ENCODE measurements at places on chromosomes 3 and 15.

GRCh38 chr3:43013743-43014155 is 34.6 kb downstream of the GASK1A start:
- DNase-seq = no peak

GRCh38 chr3:71721002-71721401 is 4.2 kb downstream of the EIF4E3 start:
- DNase-seq = no peak

DNA sequence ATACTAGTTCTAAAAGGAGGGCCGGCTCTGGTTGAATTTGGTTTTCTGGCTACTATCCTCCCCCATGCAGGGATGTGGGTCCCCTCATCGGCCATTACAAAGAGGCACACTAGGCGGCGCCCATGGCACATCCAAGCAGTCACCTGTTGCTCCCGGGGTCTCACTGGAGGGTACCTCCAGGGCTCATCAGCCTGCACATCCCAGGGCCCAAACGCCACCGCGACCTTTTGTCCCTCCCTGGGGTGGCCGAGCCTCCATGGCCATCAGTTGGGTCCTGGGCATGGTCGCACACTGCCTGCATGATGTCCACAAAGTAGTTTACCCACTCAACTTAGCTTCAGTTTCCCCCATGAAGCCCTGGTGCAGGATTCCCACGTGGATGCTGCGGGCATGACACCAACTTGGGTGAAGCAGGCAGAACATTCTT is 28.3 kb downstream of the IDH3A start:
- DNase-seq = peak; percentile 63

DNA sequence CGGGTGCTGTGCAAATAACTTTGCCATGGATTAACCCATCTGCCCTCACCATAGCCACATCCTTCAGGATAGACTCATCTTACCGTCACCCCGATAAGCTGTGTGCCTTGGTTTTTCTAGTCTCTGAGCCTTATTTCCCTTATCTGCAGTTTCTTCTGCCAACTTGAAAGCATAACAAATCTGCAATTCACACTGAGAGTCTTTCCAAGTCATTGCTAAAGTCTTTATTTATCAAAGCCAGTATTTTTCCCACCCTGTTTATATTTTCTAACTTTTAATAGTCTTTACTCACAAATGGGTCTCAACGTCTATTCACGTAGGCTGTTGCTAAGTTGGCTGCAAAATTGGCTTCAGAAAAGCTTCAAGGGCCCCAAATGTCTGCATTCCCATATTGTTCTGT is 61.6 kb upstream of the SUCLG2 start:
- DNase-seq = no peak

DNA sequence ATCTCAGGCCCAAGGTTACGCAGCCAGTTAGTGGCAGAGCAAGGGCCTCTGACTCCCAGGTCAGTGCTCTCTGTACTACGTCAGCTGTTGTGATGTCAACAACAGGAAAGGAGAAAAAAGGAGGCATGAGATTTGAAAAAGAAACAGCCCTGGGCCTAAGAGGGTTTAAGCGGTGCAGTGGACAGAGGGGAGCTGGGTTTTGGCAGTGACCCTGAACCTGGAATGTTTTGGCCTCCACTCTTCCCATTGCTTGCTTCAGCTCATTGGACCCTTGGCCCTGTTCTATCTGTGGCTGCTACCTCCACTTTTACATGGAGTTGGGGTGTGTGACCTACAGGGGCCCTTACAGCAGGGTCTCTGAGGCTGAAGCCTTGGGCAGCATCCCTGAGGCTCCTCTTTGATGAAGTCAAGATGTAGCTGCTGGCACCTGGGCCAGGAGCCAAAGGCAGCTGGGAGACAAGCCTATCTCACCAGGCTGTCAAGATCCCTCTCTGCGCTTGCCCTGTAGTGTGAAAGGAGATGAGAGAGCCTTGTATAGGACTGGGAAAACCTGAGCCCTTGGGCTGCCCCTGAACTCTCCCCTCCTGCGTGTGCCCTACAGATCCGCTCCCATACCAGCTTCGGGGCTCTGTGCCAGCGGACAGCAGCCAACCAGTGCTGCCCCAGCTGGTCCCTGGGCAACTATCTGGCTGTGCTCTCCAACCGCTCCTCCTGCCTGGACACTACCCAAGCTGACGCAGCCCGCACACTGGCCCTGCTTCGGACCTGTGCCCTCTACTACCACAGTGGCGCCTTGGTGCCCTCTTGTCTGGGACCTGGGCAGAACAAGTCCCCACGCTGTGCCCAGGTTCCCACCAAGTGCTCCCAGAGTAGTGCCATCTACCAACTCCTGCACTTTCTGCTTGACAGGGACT is 8.7 kb downstream of the DISP2 start:
- DNase-seq = peak; percentile 87

DNA sequence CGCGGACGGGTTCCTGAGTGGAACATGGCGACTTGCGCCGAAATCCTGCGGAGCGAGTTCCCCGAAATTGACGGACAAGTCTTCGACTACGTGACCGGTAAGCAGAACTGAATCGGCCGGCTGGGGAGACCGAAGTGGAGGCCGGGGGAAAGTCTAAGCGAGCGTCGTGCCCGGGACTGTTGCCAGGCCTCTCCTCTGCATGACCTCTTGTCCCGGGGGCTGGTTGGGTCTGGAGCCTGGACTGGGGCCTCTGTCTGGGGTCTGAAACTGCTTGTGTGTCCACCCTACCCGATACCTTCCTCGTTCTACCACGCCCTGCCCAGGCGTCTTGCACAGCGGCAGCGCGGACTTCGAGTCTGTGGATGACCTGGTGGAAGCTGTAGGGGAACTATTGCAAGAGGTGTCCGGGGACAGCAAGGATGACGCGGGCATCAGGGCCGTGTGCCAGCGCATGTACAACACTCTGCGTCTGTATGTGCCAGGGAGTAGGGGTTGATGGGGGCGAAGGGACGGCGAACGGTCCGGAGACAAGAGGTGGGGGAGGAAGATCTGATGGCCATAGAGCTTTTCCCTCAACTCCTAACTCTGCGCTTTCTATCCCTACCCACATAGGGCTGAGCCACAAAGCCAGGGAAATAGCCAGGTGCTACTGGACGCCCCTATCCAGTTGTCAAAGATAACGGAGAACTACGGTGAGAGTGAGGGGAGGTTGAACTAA is at the start of gene ABCF3:
Gene ABCF3, plus strand, starts transcription at position 16 of the 718 bp plus-strand sequence. Its CDS starts 9 bp downstream, at position 25.
- no peak for DNase-seq

DNA sequence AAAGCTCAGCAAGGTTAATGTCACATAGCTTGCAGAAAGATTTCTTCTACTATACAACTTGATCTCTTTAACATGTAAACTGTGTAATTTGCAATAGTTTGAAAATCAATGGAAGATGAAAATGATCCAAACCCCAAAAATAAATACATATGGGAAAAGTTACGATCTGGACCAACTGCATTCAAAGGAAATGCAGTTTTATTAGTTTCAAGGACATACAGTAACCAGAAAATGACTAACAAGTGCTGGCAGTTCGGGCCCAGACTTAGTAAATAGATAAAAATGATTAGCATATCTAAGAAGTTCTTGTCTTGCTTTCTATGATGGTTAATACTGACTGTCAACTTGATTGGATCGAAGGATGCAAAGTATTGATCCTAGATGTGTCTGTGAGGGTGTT is 37.3 kb upstream of the LEKR1 start:
- no peak for DNase-seq

DNA sequence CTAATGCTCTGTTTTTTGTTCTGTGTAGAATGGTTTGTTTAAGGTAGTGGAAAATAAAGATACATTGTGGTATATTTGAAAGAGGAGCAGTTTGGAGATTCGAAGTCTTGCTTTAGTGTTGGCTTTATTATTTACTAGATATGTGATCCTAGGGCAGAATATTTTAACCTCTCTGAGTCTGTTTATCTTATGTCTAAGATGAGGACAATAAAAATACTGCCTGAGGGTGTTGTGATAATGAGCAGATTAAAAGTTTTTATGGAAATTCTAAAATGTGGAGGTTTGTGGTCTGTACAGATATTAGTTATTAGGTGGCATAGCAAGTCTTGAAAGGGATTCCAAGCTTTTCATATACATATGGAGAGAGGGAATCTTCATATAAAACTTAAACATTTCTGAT is 15.0 kb downstream of the TCF12 start:
- DNase-seq = no peak

- no peak for DNase-seq
Measured at GRCh38 chr3:168138421-168138820, 42.7 kb upstream of the GOLIM4 start.

DNA sequence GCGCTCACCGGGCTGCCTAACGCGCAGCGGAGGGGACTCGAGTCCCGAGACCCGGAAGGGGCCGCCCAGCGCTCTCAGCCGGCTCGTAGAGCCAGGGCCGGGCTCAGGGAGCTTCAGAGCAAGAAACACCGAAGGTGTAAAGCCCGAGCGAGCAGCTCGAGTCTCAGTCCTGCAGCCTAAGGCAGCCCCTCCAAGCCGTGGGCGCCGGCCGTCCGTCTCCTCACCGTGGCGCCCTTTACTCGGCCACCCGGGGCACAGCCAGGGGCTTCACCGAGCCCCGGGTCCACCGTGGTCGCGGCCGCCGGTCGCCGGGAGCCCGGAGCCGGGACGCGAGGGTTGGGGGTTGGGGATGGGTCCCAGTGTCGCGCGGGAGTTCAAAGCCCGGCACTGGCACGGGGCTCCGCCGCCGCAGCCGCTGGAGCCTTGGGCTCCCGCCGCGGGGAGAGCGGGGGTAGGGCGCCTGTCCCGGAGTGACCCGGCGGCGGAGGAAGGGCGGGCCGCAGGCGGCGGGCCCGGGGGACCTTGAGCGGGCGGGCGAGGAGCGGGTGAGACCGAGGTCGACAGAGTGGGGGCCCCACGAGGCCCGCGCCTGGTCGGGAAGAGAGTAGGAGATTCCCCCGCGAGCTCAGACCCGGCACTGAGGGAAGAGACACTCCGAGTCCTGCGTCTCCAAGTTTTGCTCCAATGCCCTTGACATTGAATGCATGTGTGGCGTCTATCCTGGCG is 26.9 kb upstream of the THRB start:
- no peak for DNase-seq

GRCh38 chr15:64247906-64248541 is 85.2 kb upstream of the PPIB start:
- DNase-seq = peak; percentile 67

DNA sequence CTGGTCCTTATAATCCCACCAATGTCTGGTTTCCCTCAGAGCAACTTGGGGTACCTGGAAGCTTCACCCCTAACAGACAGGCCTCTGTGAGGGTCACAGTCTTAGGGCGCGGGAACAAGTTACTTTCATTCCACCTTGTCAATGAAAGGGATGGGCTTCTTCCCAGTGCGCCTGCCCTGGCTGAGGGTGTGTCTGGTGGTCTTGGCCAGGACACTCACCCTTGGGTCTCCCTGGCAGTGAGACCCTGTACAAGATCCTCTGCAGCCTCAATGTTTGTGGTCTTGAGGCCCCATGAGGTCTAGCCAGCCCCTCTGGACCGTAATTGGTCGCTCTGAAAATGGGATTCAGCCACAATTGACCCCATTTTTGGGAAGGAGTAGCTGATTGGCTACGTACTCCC is 40.2 kb downstream of the SMAD6 start:
- DNase-seq = no peak

DNA sequence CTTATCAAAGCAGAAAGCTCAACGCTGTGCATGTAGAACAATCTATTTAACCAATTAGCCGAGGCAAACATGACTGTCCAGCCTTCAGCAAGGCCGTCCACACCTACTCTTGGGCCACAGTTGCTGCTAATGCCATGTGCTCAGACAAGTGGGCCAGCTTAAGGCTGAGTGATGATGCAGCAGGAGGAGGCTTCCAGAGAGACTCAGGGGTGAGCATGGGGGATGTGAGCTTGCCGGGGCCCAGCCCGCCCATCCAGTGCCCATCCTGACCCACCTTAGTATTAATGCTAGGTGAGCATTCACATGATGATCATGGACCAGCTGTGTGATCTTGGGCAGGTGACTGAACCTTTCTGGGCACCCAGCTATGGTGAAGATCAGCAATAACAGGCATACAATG is 150.1 kb downstream of the TPRA1 start:
- DNase-seq = no peak

GRCh38 chr3:106737265-106737664 is 640.0 kb upstream of the CCDC54 start:
- DNase-seq = no peak

DNA sequence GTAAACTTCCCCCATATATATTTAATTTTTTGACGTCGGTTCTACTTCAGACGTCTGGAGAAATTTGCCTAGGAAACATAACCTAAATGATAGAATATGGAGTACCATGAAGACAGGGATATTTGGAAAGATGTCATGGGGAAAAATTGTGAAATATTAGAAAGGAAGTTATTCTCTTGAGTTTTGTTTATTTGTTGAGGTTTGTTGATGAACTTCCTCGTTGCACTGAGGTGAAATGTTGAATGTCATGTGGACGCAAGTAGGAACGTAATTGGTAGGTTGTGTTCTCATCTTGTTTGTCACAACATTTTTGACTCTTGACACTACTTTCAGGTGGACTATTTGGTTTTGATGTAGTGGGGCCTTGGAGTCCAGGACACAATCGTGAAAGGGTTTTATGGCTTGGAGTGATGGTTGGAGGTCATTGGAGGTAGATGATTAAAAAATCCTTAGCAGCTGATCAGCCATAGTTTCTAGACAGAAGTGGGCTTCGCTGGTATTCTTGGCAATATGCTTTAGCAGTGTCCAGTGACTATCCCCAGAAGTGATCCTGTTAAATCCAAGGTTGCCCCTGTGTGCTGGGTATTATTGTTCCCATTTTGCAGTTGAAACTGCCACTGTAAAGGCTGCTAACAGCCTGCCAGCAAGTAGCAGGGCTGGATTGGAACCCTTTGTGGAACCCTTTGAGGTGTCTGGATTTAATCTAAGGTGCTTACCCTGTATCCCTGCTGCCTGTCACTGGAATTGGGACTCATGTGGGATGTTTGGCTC is 1.5 kb downstream of the ABHD5 start:
- DNase-seq = no peak

DNA sequence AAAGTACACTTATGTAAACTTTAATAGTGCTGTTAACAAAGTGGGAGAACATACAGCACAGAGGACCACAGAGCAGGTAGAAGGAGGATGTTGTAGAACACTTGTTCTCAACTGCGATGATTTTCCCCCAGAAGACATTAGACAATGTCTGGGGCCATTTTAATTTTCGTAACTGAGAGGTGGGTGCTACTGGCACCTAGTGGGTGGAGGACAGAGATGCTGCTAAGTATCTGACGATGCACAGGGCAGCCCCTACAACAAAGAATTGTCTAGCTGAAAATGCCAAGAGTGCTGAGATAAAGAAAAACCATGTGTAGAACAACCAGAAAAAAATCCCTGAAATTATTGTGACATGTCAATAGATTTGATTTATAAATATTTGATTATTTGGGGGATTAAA is 5.0 kb upstream of the KBTBD8 start:
- no peak for DNase-seq

- DNase-seq = no peak
Measured at GRCh38 chr3:179977356-179977755, 59.4 kb downstream of the PEX5L start.

GRCh38 chr15:70195587-70196305 is 98.0 kb upstream of the TLE3 start:
- peak; percentile 79 for DNase-seq

DNA sequence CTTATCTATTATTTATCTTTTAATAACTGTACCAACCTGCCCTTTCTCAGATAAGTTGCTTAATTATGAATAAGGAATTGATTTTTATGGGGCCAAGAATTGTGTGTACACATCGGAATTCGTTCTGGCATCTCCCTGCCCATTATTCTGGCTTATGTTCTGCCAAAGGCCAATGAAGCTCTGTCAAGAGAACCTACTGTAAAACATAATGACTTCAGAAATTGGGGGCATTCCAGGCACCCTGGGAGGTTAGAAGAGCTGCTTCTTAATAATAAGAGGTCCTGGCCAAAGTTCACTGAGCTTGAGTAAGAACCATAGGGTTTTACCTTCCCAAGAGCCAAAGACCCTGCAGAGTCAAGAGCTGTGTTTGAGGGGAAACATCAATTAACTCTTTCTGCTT is 261.7 kb downstream of the SLC9A9 start:
- DNase-seq = no peak

GRCh38 chr3:120077731-120078130 is 16.5 kb downstream of the GSK3B start:
- DNase-seq = no peak
